ENCODE measurements at places on chromosomes 1 and 21.

DNA sequence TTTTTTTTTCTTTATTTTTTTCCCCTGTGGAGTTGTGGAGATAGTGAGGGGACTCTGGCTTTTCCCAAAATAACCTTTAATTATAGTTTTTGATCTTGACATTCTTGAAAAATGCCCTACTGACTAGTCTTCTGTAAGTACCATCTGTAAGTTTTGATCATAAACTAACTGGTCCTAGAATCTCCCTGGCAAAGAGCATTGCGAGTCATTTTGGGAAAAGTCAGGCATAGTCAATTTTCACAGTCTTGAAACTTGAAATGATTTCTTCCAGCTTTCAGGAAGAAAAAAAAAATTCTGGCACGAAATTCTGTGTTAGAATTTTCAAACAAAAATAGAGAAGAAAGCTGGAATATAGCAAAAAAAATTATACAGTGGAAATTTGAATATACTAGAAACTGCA is 181.2 kb upstream of the SNX7 start:
- no peak for DNase-seq

DNA sequence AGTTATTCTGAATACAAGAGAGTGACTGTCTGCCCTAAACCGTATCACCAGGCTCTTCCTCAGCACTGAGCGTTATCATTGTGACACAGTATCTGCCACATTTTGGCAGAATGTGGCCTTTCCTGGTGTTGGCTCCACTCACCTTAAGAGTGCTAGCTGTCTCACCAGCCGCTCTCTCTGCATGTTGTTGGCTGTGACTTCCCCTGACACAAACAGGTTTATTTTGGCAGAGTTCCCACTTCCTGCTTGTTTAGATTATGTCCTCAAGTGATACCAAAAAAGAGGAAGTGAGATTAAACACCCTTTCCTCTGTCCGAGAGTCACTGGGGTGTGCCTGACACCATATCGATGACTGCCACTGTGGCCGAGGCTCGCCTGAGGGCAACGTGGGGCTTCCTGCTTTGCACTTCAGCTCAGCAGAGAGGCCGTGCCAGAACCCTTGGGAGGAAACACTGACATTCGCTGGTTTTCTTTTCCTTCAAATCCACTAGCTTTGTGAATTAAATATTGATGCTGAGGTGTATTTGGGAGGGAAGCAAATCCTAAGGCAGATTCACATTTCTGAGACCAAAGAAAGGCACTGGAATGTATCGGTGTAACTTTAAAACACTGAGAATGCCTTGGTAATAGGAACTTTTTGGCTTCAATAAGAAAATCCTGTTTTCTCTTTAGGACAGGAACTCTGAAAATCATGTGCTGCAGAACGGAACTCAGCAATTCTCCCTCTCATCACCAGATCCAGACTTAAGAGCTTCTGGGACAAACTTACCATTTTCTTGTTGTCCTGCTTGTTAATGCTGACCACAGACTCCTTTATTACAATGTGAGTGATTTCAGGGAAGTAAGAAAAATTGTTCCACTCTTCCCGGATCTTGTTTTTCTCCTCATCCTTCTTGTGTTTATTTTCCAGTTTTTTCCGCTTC is 102.1 kb downstream of the JAK1 start:
- DNase-seq, result peak; percentile 96

GRCh38 chr1:1430992-1431844 is 4.3 kb upstream of the VWA1 start:
- no peak for DNase-seq

- DNase-seq, result peak; percentile 25
Measured at GRCh38 chr21:38680401-38680800, 125.3 kb upstream of the ETS2 start.

DNA sequence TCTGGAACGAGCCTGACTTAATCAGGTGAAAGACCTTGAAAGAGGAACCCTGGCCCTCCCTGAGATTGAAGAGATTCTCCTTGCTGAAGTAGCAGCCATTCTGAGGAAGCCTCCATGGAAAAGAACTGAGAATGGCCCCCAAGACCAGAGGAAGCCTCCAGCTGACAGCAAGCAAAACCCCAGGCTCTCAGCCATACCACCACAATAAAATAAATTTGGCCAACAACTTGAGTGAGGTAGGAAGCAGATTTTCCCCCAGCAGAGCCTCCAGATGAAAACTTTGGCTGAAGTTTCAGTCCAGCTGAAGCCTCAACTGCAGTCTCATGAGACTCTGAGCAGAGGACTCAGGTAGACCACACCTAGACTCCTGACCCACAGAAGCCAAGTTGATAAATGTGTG is 34.0 kb upstream of the SLAMF9 start:
- no peak for DNase-seq

- no peak for DNase-seq
Measured at GRCh38 chr1:19133360-19133759, 76.7 kb downstream of the UBR4 start.

DNA sequence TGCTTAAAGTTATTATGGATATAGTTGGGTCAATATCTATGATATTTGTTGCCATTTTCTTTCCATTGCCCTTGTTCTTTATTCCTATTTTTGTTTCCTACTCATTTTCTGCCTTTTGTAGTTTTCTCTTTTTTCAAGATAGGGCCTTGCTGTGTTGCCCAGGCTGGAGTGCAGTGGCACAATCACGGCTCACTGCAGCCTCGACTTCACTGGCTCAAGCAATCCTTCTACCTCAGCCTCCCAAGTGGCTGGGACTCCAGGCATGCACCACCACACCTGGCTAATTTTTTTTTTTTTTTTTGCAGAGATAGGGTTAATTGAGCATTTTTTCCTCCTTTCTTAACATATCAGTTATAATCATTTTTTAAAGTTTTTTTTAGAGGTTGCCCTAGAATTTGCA is 92.7 kb downstream of the TOMM20 start:
- DNase-seq, result no peak

GRCh38 chr1:205344066-205344928 is 12.4 kb downstream of the KLHDC8A start:
- DNase-seq, result peak; percentile 25

GRCh38 chr1:29753244-29753643 is 516.9 kb downstream of the PTPRU start:
- no peak for DNase-seq

GRCh38 chr21:46046471-46046870 is 51.4 kb upstream of the COL6A2 start:
- no peak for DNase-seq

GRCh38 chr1:204216236-204216635 is 2.4 kb upstream of the GOLT1A start:
- DNase-seq, result no peak

GRCh38 chr1:27108588-27108987 is 46.3 kb downstream of the SLC9A1 start:
- DNase-seq, result no peak

DNA sequence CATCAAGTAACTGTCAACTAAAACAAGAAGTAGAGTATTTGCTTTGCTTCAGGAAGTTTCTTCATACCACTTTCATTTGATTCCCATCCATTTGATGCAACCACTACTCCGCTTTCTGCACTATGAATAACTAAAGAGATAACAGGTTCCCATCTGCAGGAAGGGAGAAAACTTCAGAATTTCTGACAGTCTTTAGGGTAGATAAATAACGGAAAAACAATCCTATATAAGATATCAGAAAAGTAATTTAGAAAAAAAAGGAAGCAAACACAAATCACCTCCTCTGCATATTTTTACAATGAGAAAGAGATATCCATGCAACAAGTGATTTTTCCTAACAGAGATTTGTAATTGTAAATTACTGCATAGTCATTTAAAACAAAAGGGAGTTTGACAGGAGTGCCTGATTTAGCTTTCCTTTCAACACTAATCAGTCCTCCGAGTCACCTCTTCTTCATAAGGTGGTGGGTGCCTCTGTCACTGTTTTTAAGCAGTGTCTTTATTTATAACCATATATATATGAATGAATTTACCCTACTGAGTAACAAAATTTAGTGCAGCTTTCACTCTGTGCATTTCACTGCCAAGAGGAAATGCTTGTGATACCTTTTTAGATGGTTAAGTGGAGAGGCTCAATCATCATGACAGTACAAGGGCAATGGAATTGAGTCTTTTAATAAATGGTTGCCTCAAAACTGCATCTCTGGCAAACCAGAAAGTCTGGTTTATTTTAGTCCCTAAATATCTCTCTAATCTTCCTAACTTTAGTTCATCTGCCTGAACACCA is 1920.4 kb downstream of the MRPL39 start:
- DNase-seq, result no peak

- DNase-seq, result peak; percentile 89
Measured at GRCh38 chr1:39955547-39956539, 898 bp downstream of the MFSD2A start.

- no peak for DNase-seq
Measured at GRCh38 chr1:59063501-59063900, 233.4 kb upstream of the FGGY start.

GRCh38 chr1:92504291-92505014 is 17.7 kb upstream of the GFI1 start:
- peak; percentile 55 for DNase-seq

GRCh38 chr1:23897083-23897482 is 16.1 kb downstream of the CNR2 start:
- peak; percentile 55 for DNase-seq

DNA sequence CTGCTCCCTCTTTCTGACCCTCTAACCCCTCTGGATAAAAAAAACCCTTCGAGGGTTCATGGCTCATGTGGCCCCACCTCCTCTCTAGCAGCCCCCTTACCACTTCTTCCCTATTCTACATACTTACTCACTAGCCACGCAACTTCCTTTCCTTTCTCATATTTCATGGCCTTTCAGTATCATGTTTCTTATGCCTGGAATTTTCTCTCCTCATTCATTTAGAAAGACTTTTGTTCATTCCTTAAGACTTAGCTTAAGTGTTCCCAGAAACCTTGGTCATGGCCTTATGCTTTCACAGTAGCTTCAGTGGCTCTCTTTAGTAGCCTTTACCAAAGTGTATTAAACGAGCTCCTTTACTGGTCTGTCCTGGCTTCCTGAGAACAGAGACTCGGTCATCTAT is 6.1 kb downstream of the ACP6 start:
- DNase-seq, result no peak

DNA sequence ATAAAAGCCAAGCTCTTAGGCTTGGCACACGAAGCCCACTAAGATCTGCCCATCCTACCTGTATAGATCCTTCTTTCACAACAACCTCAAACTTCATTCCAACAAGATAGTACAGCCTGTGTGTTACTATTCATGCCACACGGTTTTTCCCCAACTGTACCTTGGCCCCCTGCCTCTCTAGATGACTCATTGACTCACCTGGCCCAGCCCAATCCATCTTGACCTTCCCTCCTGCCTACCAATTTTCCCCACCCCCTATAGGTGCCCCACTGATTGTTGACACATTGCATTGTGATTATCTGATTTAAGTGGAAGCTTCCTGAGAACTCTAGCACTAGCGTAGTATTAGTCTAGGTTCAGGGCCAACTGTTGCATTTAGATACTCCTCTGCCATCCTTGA is 2.0 kb upstream of the CD101 start:
- no peak for DNase-seq

GRCh38 chr21:33088384-33088783 is 18.4 kb downstream of the OLIG1 start:
- DNase-seq, result no peak

- DNase-seq, result no peak
Measured at GRCh38 chr1:10795276-10796021, 997 bp downstream of the CASZ1 start.

- DNase-seq, result no peak
Measured at GRCh38 chr1:4124631-4125145, 224.6 kb upstream of the C1orf174 start.

- no peak for DNase-seq
Measured at GRCh38 chr1:2360588-2361364, 30.6 kb downstream of the MORN1 start.

DNA sequence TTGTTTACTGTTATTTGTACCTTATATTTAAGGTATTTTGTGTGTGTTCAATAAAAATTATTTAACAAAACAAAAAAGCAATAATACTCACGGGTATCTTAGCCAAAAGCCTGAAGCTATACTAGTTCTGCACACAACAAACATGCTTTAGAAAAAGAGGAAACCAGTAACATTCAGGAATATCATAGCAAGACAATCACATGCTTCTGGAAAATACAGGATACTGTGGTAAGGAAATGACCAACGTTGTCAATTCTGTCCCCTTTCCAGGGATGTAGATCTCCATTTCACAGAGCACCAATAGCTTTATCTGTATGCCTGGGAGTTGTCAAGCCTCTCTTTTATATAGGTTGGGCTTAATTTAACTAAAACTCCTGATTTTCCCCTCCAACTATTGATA is 288.4 kb downstream of the SMYD3 start:
- DNase-seq, result no peak

DNA sequence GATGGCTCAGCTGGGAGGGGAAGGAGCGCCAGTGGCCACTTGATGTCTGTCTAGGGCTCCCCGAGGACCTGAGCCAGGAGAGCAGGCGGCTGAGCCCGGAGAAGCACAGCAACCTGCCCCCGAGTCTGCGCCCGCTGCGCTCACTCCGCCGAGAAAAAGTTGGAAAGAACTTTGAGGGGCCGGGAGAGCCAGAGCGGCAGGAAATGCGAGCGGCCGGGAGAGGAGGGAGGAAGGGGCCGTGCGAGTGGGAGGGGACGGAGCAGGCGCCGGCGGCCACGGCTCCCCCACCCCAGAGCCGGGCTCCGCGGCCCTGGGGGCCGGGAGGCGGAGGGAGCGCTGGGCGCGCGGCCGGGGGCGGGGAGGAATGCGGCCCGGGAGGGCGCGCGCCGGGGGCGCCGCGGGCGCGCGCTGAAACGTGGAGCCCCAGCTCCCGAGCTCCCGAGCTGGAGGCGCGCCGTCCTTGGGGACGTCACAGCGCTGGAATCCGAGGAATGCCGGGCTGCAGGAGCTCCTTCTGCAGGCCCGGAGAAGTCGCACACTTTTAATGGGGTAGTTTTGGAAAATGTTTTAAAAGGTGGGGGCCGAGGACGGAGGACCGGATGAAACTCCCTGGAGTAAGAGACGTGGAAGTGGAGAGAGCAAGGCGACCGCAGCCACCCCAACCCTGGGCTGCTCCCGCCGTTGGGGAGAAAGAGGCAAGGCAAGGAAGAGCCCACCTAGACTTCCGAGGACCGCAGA is at the start of gene PTPN14:
Gene PTPN14, minus strand, starts transcription at position 167 of the 738 bp plus-strand sequence. CDS start 86,799 bp downstream, outside the sequence.
- DNase-seq, result no peak

- DNase-seq, result no peak
Measured at GRCh38 chr1:171344473-171344820, 30.5 kb downstream of the FMO4 start.

DNA sequence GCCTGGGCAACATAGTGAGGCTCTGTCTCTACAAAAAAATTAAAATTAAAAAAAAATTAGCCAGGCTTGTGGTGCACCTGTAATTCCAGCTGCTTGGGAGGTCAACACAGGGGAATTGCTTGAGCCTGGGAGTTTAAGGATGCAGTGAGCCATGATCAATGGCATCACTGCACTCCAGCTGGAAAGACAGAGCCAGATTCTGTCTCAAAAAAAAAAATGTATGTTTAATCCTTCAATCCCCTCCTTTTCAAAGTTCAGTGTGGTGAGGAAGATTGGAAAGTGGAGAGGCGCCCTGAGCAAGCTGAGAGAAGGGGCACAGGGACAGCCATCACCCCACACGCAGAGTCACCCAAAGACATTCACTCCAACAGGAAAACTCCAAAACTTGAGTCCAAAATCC is 97.7 kb upstream of the BACE2 start:
- no peak for DNase-seq

GRCh38 chr1:230359992-230360668 is 66.0 kb downstream of the PGBD5 start:
- DNase-seq, result no peak

GRCh38 chr1:94384485-94385265 is 33.5 kb upstream of the ABCD3 start:
- DNase-seq, result no peak
